Activated CD4-positive, alpha-beta T cell treated with anti-CD3 and anti-CD28 coated beads for 24 hours (primary cell): ENCODE measurements at places on chromosomes 3 and 15.

GRCh38 chr3:110067527-110067926 is 730.2 kb upstream of the DPPA4 start:
- no peak for DNase-seq

GRCh38 chr3:42164656-42165055 is 73.5 kb downstream of the TRAK1 start:
- DNase-seq = no peak

- no peak for DNase-seq
Observed at GRCh38 chr15:33894193-33894592, 74.1 kb upstream of the CHRM5 start.

DNA sequence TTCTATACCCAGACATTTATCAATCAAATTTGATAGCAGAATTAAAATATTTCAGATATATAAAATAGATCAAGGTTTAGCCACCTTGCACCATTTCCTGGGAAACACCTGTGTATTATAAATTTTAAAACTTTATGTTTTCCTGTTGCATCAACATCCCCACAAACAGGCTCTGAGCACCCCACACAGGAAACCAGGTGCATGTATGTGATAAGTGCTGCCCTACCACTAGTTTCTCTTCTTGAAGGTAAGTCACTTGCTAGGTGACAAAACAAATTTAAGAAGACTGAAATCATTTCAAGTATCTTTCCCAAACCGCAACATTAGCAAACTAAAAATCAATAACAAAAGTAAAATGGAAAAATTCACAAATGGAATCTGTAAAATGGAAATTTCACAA is 496.1 kb upstream of the CCDC54 start:
- DNase-seq = no peak

- no peak for DNase-seq
Observed at GRCh38 chr15:62561059-62561519, 396.0 kb upstream of the C2CD4B start.

GRCh38 chr15:90950676-90951075 is 4.0 kb upstream of the RCCD1 start:
- DNase-seq = no peak

- no peak for DNase-seq
Observed at GRCh38 chr15:28114721-28115622, 15.9 kb upstream of the OCA2 start.

DNA sequence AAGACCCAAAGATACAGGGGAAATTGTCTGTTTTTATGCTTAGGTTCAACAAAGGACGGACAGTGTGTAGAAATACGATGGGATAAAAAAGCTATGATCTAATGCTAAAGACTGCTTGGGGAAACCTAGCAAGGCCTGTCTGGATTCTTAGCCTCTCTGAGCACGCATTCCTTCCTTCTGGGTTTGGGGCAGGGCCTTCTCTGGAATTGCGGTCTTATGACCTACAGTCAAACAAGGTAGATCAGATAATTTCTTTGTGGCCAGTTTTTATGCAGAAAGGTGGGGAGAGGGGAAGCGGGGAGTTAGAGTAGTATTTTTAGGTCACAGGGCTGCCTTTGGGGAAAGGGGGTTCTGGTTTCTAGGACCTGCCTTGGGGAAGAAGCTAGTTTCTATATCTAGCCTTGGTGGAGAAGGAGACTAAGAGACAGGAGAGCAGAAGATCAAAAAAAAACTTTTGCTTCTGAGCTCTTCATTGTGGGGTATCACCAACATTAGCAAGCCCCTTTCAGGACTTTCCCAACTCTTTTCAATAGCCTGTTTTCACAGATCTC is 39.1 kb upstream of the LIPC start:
- no peak for DNase-seq

- DNase-seq = no peak
Observed at GRCh38 chr3:113736548-113737089, 9.4 kb downstream of the NAA50 start.

DNA sequence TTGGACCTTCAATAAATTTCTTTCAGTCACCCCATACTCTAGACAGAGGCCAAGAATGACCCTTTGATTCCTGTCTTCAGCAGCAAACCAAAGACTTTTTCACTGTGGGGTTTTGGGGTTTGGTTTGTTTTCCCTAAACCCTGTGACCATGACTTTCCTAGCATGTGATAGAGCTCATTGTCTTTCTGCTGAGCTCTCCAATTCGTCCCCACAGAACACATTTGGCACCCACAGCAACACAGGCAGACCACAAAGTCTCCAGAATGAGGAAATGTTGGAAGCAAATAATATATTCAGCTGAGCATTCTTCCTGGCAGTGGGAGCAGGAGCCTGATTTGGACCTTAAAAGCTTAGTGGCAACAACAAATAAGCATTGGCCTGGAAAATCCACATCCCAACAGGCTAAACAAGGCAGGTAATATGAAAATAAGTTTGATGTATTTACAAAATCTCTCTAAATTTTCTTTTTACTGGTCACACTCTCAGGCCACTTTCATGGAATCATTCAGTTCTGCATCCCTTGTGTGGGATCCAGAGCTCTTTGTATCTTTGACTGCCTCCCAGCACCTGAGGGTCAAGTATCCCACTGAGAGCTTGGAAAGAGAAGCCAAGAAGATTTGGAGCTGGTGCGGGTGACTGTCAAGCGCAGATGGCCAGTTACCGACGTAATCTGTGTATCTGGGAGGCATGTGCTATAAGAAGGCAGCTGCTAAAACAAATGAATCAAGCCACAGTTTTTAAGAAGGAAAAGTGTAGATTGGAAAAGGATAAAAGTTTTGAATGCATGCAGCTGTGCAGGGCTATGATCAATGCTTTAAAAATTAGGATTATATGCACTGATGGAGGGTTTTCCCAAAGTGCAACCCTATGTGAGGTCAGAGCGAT is 36.5 kb upstream of the CPB1 start:
- no peak for DNase-seq

DNA sequence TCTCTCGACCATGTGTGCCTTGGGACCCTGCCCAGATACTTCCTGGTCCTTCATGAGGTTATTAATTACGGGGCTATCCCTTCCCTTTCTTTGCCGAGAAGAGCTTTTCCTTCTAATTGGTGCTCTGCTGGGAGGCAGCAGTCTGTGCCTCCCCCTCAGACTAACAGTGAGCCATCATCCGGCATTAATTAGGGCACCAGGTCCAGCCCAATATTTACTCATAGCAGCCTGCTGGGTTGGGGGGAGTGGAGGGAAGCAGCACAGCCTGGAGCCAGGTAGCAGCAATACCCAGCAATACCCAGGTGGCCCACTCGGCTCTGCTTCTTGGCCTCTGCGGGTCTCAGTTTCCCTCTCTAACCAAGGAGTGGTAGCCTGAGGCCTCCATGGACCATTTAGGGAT is 20.1 kb downstream of the CACNA2D2 start:
- no peak for DNase-seq

DNA sequence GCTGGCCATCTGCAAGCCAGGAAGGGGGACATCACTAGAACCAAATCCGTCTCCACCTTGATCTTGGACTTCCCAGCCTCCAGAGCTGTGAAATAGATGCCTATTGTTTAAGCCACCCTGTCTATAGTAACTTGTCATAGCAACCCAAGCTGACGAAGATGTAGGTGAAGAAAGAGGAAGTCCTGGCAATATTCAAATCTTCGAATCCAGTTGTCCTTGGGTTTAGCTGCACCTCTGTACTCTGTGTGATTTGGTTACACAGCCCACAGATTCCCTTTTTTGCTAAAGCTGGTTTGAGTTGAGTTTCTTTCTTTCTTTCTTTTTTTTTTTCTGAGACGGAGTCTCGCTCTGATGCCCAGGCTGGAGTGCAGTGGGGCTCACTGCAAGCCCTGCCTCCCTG is 68.0 kb upstream of the XCR1 start:
- DNase-seq = no peak

DNA sequence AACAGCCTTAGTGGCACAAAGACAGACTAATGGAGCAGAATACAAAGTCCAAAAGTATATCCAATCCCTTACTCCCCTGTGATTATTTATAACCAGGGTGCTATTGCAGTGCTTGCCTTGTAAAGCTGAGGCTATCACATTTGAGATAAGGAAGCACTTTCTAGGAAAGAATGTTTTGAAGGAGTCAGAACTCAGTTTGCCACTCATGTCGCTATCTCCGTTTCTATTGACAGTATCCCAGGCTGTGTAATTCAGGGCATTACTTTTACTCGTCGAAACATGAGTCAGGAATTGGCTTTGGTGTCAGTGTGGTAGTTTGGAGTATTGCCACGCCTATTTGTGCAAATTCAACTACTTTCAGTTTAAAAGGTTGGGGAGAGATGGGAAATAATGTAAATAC is 78.4 kb downstream of the FBXL2 start:
- no peak for DNase-seq

GRCh38 chr15:95446854-95447253 is 883.6 kb upstream of the NR2F2 start:
- no peak for DNase-seq

DNA sequence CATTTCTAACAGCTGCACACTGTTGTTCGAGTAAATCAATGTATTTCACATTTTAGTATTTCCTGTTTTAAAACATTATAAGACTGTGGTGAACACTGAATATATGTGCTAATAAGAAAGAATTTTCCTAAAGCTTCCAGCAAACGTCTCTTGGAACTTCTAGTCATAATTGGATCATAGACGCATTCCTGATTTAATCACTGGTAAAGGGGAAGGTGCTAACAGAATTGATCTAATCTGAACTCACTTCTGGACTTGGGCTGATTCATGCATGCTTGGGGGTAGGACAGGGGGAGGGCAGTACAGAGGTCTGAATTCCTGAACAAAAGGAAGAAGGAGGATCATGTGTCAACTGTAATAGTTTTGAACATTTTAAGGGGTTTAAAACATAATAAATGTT is 7.3 kb upstream of the LEKR1 start:
- no peak for DNase-seq

DNA sequence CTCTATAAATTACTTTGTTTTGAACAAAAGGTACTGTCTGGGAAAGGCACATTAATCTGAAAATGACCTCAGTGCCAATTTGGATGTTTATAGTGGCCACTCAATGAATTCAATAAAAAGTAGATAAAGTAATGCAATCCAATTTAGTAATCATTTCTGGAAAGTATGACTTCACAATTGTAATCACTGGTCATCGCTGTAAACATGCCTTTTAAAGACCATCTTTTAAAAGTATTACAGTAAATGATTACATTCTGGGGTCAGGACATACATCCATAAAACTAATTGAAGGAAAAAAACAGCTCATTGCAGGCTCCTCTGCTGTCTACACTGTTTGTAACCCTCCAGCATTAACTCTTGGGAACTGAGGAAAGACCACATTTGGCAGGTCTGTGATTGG is 43.2 kb downstream of the HRH1 start:
- no peak for DNase-seq

- DNase-seq = no peak
Observed at GRCh38 chr3:77052051-77052501, 12.2 kb downstream of the ROBO2 start.

DNA sequence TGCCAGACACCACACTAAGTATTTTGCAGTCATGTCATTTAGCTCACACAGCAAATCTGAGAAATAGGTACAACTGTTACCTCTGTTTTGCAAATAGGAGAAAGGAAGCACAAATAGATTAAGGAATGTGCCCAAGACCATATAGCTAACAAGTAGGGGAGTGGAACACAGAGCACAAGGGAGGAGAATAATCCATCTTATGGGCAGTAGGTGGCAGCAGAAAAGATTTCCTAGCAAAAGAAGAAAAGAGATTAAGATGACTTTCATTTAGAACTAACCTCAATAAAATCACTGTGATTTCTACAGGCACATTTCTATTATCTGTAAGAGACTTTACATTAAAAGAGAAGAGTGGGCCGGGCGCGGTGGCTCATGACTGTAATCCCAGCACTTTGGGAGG is 49.1 kb downstream of the NR1I2 start:
- DNase-seq = no peak
